ENCODE measurements at places on chromosomes 5 and 9.

GRCh38 chr5:27252911-27253310 is 214.5 kb upstream of the CDH9 start:
- DNase-seq: no peak

GRCh38 chr5:37043693-37044092 is 167.1 kb downstream of the NIPBL start:
- DNase-seq: no peak

- DNase-seq: peak; percentile 14
These were observed 30.8 kb downstream of the RASEF start for GRCh38 chr9:83032065-83032625.

- DNase-seq: no peak
These were observed 9.7 kb downstream of the FOXD1 start for GRCh38 chr5:73438645-73439470.

DNA sequence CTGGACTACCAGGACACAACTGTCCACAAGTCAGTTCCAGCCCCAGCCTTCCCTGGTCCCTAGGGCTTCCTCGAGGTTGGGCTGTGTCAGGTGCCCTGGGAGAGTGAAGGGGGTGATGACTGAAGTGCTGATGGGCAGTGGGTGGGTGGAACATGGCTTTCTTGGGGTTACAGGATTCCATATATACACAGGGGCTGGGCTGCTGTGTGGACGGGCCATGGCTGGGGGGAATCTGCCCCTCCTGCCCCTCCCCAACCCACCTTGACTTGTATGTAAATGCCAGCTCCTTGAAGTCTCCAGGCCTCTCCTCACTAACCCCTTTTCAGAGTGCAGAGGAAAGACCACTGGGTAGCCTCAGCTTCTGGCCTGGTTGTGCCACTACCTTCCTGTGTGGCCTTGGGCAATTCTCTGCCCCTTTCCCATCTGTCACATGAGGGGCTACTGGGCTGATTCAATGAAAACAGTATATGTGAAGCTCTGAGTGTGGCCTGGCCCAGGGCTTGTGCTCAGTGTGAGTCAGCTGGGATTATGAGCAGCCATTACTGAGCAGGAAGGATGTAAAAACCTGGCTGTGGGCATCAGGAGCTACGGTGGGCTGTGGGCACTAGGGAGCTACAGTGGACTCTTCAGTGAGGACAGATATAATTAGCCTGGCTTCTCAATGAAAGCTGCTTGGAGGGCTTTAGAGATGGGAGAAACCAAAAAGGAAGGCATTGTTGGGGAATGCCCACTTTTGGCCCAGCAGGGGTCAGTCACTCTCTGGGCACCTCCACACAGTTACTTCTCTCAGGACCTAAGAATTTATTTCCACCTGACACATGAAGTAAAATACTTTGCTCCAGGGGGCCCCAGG is 23.3 kb downstream of the PITX1 start:
- no peak for DNase-seq

DNA sequence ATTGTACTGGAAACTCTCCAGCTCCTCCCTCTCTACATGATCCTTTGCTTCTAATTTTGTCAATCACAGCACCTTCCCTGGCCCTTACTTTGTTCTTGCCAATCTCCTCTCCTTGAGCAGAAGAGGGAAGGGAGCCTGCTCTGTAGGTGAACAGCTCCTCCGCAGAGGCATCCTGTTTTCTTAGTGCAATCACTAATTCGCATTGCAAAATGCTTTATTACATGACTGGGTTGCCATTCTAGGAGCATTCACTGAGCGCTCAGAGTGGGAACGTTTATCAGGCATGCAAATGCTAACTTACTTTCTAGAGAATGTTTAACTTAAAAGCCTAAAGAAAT is 416 bp upstream of the SNX18 start:
- no peak for DNase-seq

DNA sequence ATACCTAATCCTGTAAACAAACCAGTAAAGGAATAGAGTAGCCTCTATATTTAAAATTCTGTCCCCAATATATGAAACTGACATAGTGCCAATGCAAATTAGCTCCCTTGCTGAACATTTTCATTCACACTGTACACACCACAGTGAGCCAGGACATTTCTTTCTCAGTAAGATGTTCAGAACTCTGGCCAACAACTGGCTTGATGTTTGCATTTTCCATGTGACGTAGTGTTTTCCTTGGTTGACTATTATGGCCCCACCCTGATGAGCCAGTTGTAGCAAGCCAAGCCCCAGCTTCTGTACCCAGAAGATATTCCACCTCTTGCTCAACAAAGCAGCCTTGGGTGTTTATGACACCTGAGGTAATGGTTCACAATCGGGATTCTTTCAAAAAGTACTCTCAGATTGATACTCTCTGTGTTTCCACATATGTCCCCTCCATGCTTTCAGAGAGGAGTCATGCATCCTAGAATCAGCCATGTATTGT is 17.7 kb upstream of the ANXA1 start:
- DNase-seq: peak; percentile 48

DNA sequence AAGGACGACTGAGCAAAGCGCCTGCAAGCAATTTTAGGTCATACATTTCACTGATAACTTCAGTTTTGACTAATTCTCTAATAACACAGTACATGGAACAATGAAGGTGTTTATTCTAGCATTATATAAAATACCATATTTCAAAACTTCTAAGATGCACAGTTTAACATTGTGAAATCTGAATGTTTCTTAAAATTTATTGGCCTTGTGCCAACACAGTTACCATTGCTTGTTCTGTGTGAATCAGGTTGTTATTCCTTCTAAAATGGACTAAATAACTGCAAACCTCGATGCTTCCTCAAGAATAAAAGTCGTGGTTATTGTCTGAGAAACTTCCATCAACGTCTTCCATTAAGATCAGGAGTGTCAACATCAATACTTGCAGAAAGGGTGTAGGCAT is 8.0 kb downstream of the MCC start:
- no peak for DNase-seq

Data from RWPE1 (cell line).